ENCODE measurements at places on chromosomes 7 and 10.

DNA sequence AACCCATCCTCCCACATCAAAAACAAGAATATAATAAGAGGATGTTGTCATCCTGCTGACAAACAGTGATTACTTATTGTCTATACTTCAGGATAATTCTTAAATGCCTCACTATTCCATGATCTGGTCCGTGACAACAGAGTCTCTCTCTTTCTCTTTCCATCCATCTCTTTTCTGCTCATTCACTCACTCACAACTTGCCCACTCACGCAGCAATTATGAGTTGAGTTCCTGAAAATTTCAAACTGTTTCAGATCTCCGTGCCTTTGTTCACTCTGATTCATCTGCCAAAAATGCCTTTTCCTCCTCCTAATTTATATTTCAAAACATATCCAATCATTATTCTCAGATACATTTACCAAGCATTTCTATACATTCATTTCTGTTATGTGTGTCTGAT is 1.4 kb downstream of the OR6B1 start:
- no peak for DNase-seq

- no peak for DNase-seq
Observed at GRCh38 chr10:6382081-6382480, 179.3 kb downstream of the PFKFB3 start.

- no peak for DNase-seq
Observed at GRCh38 chr7:101370836-101371235, 8.2 kb downstream of the COL26A1 start.

DNA sequence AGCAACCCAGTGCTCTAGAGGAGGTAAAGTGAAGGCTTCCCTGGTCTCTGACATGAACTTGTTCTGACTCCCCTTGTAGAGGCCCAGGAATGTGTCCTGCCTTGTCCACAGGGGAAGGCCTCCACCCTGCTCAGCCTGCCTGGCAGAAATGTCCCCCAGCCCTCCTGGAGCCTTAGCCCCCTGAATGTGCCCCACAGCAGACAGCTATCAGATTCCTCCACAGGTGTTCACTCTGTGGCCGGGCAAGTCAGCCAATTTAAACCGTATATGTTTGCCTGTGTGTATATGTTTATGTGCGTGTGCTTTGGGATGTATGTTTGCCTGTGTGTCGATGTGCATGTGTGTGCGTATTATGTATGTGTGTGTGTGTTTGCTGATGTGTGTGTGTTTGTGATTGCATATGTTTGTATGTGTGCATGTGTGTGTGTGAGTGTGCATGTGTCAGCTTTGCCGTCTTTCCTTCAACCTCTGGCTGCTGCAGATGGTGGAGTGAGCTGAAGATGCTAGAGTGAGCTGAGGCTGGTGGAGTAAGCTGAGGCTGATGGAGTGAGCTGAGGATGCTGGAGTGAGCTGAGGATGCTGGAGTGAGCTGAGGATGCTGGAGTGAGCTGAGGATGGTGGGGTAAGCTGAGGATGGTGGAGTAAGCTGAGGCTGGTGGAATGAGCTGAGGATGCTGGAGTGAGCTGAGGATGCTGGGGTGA is 68.9 kb upstream of the ANTXRL start:
- DNase-seq: no peak

GRCh38 chr10:66238343-66238742 is 687.5 kb upstream of the LRRTM3 start:
- DNase-seq: no peak

- DNase-seq: no peak
Observed at GRCh38 chr10:63409465-63410027, 56.2 kb downstream of the JMJD1C start.

- DNase-seq: no peak
Observed at GRCh38 chr10:102467971-102468438, 16.7 kb upstream of the C10orf95 start.

- DNase-seq: no peak
Observed at GRCh38 chr10:112187527-112187926, 4.0 kb upstream of the GPAM start.

DNA sequence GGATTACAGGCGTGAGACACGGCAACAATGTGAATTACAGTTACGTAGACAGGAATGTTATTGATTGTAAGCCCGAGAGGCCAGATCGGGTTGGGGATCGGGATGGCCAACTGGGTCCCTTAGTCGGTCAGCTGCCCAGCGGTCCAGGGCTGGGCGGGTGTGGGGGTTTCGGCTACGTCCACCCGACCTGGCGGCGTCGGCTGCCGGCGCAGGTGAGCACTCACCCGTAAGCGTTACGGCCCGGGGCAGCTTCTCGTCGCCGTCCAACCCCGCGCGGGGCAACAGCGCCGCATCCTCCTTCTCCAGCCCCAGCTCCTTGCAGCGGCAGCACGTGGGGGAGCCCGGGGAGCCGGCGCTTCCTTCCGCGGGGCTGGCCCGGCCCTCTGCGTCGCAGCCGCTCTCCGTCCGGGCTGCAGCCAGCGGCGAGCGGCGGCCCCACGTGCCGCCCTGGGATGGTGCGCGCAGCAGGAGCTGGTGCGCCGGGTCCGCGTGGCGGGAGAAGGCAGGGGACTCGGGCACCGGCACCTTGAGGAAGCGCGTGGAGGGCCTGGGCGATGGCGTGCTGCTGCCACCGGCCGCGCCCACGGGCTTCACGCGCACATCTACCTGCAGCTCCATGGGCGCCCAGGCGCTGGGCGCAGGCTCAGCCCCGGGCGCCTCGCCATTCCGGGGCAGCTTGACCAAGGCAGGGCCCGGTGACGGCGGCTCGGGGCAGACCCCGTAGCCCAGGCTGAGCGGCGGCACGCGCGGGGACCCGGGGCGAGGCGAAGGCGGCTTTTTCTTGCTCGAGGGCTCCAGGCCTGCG is 609 bp downstream of the KLRG2 start:
- DNase-seq: no peak

DNA sequence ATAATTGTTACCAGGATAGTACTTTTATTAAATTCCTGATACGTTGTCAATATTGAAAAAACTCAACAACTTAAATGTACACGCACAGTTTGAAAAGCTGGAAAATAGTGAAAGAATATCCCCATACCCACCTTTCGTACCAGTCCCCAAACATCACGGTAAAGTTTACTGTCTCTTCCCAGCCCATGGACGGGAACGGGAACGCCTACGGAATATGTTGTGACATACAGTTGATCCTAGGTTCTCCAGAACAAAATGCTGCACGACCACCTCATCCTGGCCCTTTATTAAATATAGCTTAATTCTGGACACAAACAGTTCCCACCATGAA is 527 bp upstream of the BCAP29 start:
- DNase-seq: no peak

- DNase-seq: no peak
Observed at GRCh38 chr10:22583683-22584082, 130.7 kb downstream of the PIP4K2A start.

DNA sequence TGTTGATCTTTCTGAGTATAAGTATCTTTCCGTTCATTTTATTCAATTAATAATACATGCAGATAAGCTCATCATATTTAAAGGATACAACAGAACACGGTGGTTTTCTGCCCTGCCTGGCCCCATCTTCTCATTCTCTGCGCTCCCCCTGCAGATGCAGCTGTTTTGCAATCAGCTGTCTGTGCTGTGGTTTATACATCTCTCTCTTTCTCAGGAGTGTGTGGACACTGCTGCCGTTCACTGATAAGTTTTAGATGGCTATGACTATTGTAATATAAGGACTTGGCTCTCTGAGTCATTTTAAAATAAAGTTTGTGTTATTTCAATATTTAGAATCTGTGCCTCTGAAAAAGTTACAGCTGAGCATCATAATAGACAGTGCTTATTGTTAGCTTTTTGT is 54.5 kb downstream of the CUL1 start:
- no peak for DNase-seq

DNA sequence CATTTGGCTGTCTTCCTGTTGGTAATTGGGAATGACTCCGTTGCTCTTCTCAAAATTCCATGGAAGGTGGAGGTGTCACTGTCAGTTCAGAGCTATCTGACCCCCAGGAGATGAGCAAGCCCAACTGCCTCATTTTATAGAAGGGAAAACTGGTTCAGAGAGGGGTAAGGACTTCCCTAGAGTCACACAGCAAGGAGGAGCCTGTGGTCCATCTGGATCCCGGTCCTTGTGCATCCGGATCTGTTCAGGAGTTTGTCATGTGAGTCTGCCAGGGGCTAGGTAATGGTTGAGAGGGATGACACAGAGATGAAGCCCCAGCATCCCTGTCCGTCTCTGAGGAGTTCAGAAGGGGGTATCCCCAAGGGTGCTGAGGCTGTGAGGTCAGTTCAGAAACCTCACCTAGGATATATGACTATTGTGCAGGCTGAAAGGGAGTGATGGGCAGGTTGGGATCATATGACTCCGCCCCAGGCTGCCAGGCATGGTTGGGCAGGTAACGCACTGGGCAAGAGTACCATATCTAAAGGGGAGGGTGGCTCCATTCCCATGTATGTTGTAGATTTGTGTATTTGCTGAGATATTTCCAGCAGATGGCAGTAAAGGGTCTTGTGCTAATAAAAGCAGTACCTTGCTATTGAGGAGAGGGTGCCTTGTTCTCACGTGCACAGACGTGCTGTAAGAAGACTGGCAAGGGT is 16.0 kb upstream of the SLC29A3 start:
- DNase-seq: no peak

DNA sequence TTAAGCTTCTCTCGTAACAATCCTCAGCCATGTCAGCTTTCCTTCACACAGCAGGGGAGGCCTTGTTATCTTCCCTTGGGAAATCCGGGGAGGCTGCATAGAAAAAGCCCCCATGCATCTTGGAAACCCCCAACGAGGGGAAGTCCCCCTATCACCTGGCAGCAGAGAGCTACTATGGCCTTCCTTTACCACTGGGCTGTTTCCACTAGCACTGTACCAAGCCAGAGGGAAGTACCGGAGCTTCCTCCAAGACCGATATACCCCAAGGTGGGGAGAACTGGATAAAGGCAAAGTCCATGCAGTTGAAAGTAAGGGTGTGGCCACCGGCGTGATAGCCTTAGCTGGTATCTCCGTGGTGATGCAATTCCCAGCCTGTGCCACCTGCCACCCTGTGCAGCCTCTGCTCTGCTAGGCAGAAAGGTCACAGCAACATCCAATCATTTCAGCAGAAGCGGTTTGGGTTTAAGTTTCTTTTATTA is 4.4 kb upstream of the CLIP2 start:
- DNase-seq: no peak

- no peak for DNase-seq
Observed at GRCh38 chr7:103690242-103690974, 244.4 kb upstream of the SLC26A5 start.

- no peak for DNase-seq
Observed at GRCh38 chr7:32564542-32564941, 69.3 kb downstream of the AVL9 start.

DNA sequence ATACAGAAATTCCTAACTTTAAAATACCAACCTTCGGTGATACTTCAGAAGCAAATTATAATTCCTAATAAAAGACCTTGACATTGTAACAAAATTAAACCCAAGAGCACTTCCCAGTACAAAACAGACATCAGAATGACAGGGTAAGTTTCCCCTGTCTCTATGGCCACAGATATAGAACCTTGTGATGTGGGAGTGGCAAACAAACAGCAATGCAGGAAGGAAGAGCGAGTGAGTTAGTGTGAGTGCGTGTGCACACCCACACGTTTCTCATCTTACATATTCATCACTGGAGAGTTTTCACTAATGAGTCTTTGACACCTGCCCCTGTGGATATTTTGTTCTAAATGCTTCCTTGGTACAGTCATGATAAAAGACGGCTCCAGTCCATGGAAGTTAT is 72.2 kb downstream of the VWC2 start:
- no peak for DNase-seq

- DNase-seq: no peak
Observed at GRCh38 chr7:93146472-93147141, 1.6 kb downstream of the SAMD9L start.

- DNase-seq: no peak
Observed at GRCh38 chr7:111568870-111569462, 6.7 kb upstream of the IMMP2L start.

GRCh38 chr10:126583552-126584200 is 86.8 kb downstream of the C10orf90 start:
- no peak for DNase-seq

- DNase-seq: no peak
Observed at GRCh38 chr10:131964298-131964697, 17.4 kb downstream of the BNIP3 start.

DNA sequence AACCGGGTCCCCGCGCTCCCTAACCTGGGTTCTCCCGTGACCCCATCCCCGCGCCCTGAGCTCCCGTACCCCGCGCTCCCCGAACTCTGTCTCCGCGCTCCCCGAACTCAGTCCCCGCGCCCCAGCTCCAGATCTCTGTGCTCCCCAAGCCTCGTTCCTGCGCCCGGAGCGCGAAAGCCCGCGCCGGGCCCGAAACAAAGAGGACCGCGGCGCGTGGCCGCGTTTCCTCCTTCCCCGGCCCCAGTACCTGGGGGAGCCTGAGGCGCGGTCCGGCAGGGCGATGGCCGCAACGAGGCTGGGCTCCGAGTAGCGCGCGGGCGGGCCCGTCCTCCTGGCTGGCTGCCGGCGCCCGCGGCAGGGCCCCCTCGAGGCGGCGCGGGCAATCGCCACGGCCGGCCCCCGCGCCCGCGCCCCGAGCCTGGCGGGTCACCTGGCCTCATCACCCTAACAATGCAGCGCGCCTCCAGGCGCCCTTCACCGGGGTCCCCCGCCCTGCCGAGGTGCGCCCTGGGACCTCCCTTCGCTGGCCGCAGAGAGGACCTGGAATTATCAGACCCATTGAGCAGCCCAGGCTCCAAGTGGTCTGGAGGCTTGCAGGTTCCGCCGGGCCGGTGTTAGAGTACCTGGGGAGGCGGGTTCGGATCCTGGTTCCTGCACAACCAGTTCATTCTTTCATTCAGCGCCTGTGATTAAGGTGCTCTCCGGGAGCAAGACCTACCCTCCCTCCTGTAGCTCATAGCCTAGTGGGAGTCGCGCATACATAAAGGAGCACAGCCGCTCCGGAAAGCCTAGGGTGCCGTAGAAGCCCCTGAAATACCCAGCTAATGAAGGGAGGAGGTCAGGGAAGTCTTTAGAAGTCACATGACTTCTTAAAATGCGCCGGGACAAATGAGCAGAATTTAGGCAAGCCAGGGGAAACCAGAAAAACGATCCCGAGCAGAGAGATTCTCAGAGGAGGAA is at the start of gene TNS3:
Gene TNS3 (minus strand): TSS at position 308 of the 960 bp plus-strand sequence. CDS start 142,475 bp downstream, outside the sequence.
- no peak for DNase-seq
